Caki2 (cell line): ENCODE measurements at places on chromosomes 13 and 19.
A peak's percentile ranks its signal among the peaks of the same experiment; 100 is the strongest.

DNA sequence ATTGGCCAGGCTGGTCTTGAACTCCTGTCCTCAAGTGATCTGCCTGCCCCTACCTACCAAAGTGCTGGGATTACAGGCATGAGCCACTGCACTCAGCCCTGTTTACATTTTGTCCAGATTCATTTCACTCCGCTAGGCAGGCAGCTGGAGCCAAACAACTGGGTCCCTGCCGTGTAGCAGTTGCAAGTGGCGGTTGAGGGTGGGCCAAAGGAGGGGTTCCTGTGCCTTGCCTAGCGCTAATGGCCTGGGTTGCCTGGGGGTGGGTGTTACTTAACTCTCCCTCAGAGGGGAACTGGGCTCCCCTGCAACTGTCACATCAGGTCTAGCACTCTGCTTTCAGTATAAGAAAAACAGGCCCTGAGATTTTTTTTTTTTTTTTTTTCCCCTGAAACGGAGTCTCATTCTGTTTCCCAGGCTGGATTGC, 7.4 kb downstream of the ACP5 start:
- DNase-seq = peak; percentile 51

GRCh38 chr19:35623327-35624010, 5.4 kb upstream of the RBM42 start:
- no peak for DNase-seq

DNA sequence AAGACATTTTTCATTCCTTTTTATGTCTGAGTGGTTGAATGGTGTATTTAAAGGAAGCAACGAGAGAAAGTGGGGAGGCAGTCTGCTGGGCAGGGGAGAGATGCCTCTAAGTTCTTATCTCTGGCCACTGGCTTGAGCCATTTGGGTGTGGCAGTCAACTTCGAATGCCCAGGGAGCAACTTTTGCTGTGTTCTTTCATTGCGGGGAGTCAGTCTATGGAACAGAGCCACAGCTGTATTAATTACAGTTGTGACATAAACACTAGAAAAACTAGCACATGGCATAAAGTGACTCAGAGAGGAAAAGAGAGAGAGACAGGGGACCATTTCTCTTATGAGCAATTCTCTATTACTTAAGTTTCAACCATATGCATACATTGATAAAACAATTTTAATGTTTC, 40.4 kb upstream of the PDCD5 start:
- no peak for DNase-seq

GRCh38 chr19:46489445-46490272, 6.0 kb downstream of the PNMA8B start:
- DNase-seq = no peak

DNA sequence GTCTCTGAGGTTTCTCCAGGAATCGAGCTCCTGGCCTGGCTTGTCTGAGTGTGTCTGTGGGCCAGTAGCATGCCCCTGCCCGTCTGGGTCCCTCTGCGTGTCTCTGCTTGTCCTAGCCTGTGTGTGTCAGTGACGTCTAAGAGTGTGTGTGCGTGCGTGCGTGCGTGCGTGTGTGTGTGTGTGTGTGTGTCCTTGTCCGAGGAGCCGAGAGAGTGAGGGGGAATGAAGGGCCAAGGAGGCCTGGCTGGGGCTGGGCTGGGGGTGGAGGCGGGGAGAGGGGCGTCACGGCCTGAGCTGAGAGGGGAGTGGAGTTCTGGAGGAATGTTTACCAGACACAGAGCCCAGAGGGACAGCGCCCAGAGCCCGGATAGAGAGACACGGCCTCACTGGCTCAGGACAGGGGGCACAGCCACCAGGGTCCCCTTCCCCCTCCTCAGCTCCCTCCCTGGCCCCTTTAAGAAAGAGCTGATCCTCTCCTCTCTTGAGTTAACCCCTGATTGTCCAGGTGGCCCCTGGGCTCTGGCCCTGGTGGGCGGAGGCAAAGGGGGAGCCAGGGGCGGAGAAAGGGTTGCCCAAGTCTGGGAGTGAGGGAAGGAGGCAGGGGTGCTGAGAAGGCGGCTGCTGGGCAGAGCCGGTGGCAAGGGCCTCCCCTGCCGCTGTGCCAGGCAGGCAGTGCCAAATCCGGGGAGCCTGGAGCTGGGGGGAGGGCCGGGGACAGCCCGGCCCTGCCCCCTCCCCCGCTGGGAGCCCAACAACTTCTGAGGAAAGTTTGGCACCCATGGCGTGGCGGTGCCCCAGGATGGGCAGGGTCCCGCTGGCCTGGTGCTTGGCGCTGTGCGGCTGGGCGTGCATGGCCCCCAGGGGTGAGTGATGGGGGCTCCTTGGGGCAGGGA, at the start of gene AXL:
AXL (plus strand) TSS at position 609 of the 893 bp plus-strand sequence; CDS start at position 779, 170 bp downstream.
- peak; percentile 97 for DNase-seq

DNA sequence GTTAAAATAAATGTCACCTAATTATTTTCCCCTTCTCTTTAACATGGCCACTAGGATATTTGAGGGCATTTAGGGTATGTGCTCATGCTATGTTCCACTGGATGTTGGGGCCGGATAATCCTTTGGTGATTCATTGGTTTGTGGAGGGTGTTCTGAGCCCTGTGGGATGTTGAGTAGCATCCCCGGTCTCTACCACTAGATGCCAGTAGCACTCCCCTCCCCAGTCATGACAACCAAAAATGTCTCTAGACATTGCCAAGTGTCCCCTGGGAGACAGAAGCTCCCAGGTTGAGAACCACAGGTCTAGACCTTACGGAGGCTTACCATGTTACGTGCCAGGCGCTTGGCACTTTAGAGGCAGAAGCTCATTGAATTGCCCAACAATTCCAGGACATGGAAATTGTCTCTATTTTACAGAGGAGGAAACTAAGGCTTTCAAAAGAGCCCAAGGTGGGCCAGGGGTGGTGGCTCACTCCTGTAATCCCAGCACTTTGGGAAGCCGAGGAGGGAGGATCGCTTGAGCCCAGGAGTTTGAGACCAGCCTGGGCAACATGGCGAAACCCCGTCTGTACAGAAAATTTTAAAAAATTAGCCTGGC, 14.1 kb downstream of the SHANK1 start:
- peak; percentile 56 for DNase-seq

- DNase-seq = no peak
These were observed 32.8 kb downstream of the ATP12A start for GRCh38 chr13:24713022-24713421.
